ENCODE measurements at places on chromosomes 5 and 9.

GRCh38 chr5:128673000-128673399 lies 135.0 kb upstream of the FBN2 start:
- no peak for DNase-seq

GRCh38 chr9:125771037-125771436 lies 23.9 kb downstream of the PBX3 start:
- no peak for DNase-seq

GRCh38 chr5:65255294-65255693 lies 226.4 kb downstream of the ADAMTS6 start:
- DNase-seq, result no peak

DNA sequence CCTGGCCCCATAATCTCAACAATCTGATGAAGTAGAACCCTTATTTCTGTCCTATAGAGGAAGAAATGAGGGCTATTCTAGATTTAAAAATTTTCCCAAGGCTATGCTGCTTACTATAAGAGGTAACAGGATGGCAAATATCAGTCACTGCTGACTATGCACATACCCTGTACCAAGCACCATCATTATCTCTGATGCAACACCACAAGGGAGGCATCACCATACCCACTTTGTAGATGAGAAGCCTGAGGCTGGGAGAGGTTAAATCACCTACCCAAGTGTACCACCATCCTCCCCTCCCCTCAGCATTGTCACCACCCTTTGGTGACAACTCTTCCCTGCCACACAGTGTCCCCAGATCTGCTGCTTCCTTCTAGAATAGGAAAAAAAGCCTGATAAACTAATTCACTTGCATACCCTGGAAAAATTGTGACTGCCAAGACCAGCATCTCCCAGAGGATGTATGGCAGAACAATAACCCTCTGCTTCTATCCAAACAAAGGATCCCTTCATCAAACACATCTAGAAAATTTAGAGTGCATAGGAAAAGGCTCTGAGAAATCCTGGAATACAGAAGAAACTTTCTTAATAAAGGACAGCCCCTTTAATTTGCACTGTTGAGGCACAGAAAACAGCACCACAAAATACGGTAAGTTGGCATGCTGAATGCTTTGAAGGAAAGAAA lies 48.3 kb downstream of the PRRC1 start:
- no peak for DNase-seq

- no peak for DNase-seq
Measured at GRCh38 chr5:119049824-119050449, 20.9 kb upstream of the DMXL1 start.

DNA sequence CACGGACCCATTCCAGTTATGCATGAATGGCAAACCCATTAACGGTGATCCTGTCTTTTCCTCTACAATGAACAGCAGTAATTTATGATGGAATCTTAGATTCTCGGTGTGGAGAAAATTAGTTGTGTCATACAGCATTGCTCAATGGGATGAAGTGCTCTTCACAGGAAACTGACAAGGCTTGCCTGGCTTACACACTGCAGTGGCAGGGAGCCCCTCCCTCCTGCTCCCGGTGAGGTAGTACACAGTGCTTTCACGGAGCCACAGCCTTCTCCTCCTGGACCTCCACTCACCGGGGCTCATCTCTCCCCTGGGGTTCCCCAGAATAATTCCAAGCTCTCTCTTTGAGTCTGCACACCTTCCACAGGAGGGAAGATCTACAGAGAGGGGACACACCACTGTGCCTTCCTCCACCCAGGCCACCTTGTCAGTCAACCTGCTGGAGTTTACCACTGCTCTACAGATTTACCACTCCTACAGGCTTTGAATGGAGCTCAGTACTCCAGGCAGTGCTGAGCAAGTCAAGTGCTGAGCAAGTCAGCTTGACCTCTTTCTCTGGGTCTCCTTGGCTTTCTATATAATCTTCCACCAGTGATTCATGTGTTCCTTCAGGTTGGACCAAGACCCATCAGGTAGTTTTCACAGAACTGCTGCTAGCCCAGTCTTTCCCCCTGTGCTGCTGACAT lies 59.1 kb upstream of the TBC1D2 start:
- DNase-seq, result no peak

DNA sequence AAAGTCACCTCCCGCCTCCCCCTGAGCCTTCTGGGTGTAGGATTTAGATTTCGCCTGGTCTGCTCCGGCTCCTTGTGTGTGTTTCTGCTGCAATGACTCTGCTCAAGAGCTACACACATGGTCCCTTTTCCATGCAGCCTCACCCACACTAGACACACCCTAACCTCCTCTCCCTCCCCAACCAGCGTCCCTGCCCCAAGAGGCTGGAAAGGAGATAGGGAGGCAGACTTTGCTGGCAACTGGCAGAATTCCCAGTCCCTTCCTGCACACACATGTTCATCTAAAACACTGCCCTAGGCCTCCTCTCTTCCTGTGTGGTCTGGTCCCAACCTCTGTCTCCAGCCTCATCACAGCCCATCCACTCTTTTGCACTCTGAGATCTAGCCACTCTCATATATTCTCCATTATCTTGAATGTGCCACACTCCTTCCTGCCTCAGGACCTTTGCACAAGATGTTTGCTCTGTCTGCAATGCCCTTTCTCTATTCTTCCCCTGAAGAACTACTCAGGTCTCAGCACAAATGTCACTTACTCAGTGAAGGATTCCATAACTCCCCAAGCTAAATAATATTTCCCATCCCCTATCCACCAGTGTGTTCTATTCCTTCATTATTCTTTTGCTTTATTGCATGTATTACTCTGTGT lies 253.8 kb downstream of the CDK5RAP2 start:
- DNase-seq, result no peak

DNA sequence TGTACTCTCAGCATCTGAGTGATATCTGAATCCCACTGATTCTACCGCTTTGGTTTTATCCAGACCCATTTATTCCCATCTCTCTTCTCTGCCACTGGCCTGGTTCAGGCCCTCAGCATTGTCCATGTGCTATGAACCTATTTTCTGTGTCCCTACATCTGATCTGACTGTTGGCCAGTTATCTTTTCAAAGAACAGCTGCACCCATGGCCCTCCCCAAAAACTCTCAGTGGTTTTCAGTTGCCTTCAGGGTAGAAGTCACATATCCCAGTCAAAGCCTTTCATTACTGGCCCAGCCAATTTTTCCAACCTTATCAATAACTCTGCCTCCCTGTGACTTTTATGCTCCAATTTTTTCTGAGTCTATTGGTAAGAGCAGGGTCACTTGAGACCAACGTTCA lies 297.0 kb downstream of the TRIM32 start:
- DNase-seq, result no peak

- no peak for DNase-seq
Measured at GRCh38 chr9:85431339-85432102, 310.2 kb downstream of the AGTPBP1 start.

Data from right kidney (tissue), 9 donors.